Stimulated activated CD4-positive, alpha-beta T cell treated with anti-CD3 and anti-CD28 coated beads, Interleukin-1b, Interleukin-23, amount 100 ng/mL, for 24 hours (primary cell): ENCODE measurements at places on chromosomes 2 and 18.

DNA sequence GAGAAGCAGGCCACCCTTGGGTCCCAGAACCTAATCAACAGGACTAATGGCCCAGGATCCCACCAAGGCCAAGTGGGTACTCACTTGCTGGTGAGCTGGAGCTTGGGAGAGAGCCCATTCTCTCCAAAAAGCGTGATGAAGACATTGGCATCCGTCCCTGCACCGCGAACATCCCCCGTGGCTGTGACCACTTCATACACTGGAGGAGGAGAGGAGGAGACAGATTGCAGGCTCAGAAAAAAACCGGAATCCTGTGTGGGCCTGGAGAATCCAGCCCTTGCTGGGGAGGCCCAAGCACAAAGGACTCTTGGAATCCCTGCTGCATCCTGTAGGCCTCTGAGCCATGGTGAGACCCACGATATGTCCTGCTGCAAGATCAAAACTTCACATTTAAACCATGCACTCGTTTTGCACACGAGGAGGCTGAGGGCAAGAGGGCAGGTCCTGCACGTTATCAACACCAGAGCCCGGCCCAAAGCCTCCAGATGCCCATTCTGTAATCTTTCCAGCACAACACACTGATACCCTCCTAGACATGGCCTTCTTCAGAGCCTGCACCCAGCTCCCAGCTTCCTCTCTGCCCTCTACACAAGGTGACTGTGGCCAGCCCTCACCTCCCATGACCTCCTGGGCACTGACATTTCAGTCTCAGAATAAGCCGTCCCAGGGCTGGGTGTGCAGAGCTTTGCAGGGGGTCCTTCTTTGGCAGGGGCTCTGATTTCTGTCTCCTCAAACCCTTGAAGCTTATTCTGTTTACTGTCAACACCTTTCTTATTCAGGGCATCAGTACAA is 7.8 kb downstream of the LOXHD1 start:
- DNase-seq: no peak

DNA sequence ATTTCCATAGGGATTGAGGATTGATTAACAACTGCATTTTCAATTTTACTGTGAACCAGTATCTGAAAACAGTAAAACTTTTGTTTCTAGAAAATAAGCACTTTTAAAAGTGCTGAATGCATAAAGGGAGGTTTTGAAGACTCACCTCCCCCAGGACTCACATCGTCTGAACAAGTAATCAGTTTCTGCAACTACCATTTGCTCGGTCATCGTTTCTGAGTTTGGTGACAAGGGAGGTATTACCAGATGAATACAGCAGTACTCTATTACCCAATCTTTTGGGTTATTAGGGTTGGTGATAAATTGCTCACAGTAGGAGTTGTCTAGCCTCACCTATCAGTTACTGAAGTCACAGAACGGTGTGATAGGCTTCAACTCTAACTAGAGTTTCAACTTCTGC is 234.5 kb upstream of the FN1 start:
- no peak for DNase-seq

DNA sequence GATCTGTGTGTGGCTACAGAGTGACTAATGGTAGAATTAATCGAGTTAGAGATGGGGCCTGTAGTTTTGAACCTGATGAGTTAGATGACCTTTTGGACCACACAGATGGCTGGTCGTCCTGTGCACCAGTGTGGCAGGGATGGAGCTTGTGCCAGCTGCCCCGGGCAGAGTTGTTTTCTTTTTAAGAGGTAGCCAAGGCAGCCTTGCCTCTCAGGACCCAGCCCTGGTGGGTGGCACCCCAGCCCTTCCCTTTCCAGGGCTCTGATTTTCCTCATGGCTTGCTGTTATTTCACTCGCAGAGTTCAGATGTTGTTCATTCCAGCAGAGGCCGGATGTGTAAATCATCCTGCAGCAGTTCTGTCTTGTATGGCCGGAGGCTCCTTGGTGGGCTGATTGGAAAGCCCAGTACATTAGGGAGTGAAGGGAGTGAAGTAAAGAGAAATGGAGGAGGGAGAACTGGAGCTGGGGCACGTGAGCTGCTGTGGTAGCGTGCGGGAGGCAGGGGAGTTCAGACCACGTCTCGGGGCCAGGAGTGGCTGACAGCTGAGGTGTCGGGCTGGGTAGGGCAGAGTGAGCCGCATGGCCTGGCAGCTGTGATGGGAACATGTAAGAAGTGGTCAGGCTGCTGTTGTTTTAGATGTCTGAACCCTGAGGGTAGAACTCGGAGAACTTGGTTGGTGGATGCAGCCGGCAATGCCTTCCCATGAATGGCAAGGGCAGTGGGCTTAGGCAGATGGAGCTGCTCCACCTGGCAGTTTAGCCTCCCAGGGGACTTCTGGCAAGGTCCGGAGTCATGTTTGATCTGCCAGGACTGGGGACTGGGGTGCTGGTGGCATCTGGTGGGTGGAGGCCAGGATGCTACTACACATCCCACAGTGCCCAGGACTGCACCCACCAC is 28.8 kb downstream of the ASAP2 start:
- DNase-seq: no peak

GRCh38 chr2:42696987-42697386 is 66.9 kb downstream of the OXER1 start:
- DNase-seq: no peak
